ENCODE measurements at places on chromosomes 13 and 19. TPM values are rescaled to one million over a fixed set of nuclear protein-coding genes. Genes with fewer than 3 reads are reported as not detected.

DZIP1 gene
- 4.8 TPM for total RNA-seq

- no peak for DNase-seq
Measured at GRCh38 chr13:85557691-85558467, 241.3 kb downstream of the SLITRK6 start.

- no peak for DNase-seq
Measured at GRCh38 chr13:26549713-26550112, 7.8 kb upstream of the WASF3 start.

- no peak for DNase-seq
Measured at GRCh38 chr13:45055902-45056648, 64.2 kb upstream of the GTF2F2 start.

- no peak for DNase-seq
Measured at GRCh38 chr19:6721773-6722172, 1.3 kb upstream of the C3 start.

DNA sequence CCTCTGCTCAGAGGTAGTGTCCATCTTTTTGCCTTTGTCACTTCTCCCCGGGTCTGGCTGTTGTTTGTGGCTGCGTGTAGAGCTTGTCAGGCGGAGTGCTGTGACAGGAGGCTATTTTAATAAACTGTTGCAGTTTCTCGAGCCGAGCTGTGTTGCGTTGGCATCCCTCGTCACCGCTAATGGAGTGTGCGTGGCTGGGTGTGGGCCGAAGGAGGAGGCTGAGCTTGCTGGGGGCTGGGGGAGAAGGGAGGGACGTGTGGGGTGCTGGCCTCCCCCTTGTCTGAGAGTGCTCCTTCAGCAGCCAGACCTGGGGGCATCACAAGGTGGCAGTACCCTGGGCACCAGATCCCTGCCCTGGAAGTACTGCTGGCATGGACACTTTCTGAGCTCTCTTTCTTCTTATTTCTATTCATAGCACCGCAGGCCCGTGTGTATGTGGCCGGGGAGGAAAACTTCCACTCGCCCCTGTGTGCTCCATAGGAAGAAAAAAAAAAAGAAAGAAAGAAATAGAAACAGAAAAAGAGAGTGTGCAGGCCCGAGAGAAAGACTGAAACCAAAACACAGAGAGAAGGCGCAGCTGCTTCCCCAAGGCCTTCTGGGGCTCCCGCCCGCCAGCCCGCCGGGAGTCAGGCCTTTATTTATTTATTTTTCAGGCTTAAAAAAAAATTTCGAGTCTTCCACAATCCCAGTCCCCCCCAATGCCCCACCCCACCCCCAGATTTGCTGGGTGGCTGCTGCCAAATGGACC, 27.0 kb downstream of the NFIX start:
- no peak for DNase-seq

DNA sequence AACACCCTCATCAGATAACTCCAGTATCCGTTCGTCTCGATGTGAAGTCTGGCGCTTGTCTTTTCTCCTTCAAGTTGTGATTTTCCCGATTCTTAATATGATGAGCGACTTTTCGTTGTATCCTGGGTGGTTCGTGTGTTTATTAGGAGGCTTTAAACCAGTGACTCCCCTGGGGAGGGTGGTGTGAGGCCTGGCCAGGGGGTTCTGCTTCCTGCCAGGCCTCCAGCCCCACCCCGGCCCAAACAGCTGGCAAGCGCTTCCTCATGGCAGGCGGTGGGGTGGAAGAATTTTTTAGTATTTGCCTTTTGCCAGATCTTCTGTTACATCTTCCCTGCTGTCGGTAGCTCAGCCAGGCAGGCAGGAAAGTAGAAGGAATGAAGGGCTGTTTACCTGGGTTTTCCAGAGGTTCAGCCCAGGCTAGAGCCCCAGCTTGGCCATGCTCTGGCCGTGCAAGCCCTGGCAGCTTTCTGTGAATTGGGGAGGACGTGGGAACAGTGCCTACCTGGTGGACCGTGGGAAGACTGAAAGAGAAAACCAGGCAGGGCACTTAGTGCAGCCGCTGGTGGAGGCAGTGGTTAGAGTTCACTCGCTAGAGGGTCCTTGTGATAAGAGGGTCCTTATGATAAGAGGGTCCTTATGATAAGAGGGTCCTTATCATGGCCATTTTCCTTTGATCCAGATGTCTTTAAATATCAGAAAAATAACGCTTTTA, 37.7 kb upstream of the DCUN1D2 start:
- no peak for DNase-seq

Measured in suprapubic skin (tissue), 4 donors.